ENCODE measurements at places on chromosomes 5 and 9.

GRCh38 chr5:131795879-131796792, 681 bp downstream of the FNIP1 start:
- DNase-seq = peak; percentile 51

- DNase-seq = no peak
Measured at GRCh38 chr9:101625876-101626275, 31.1 kb upstream of the PPP3R2 start.

GRCh38 chr5:35470866-35471265, 146.8 kb upstream of the SPEF2 start:
- peak; percentile 60 for DNase-seq

GRCh38 chr9:137064027-137064879, 6.1 kb downstream of the SAPCD2 start:
- DNase-seq = peak; percentile 63

DNA sequence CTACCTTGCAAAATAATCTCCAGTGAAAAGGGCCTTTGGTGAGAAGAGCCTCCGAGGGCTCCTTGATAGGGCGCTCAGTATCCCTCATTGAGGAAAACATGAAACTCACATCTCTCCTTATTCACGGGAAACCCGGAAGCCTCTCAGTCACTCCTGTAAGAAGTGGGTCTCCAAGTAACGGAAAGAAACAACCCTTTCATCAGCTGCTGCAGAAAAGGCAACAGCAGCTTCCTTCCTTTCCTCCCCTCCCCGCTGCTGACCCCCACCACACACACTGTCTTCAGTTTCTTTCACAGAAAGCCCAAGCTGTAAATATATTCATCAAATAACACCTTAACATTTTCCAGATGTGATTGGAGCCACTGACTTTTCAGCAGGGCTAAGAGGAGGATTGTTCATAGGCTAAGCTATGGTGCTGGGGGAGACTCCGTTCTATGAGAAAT, 81.4 kb downstream of the C9orf152 start:
- DNase-seq = no peak

- no peak for DNase-seq
Measured at GRCh38 chr5:137589185-137589584, 90.1 kb upstream of the SPOCK1 start.

GRCh38 chr5:77396017-77396416, 96.1 kb downstream of the WDR41 start:
- DNase-seq = no peak

- DNase-seq = no peak
Measured at GRCh38 chr5:167857321-167857720, 434.1 kb upstream of the WWC1 start.

DNA sequence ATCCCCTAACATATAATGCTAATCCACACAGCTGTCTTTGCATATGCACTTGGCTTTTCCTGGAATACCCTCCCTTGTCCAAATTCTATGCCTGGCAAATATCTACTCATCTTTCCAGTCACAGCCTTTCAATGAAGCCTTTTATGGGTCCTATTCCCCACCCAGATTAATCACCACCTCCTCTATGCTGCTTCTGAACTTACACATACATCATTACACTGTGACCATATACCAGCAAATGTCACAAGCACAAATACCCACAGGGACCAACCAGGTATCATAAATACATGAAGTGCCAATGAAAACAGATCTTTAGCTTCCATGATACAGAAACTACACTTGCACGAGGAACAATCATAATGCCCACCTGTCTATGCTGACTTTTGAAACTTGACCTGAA, 22.3 kb downstream of the LPAR1 start:
- DNase-seq = no peak

GRCh38 chr9:32423371-32423770, 38.9 kb downstream of the ACO1 start:
- no peak for DNase-seq

GRCh38 chr5:138752951-138753793, at the start of gene CTNNA1:
CTNNA1 (plus strand) TSS chr5:138753425; CDS start chr5:138781925, 28,500 bp downstream.
- DNase-seq = peak; percentile 86

GRCh38 chr9:4666042-4666699, at the start of gene SPATA6L:
SPATA6L (minus strand) TSS chr9:4666480; CDS start chr9:4666250, 230 bp downstream.
- DNase-seq = peak; percentile 69

DNA sequence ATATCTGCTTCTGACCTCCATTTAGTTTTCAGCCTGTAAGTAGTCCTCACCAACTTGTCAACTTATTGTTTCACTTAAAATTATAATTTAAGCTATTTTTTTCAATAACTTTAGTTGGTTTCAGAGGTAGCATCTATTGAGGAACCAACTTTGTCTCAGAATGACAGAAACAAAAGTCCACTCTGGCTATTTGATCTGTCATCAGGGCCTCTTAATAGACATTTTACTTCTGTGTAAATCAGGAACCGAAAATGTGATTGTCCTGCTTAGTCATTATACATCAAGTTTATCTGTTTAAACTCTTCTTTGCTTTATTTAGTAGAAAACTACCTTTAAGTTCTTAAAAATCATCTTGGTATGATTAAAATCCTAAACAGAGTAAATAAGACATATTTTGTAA, 820.8 kb upstream of the EDIL3 start:
- no peak for DNase-seq

GRCh38 chr5:36270175-36270574, 28.4 kb upstream of the NADK2 start:
- no peak for DNase-seq

GRCh38 chr5:152332716-152333460, 72.2 kb downstream of the NMUR2 start:
- no peak for DNase-seq

GRCh38 chr5:1800472-1801221, 560 bp upstream of the NDUFS6 start:
- DNase-seq = no peak

DNA sequence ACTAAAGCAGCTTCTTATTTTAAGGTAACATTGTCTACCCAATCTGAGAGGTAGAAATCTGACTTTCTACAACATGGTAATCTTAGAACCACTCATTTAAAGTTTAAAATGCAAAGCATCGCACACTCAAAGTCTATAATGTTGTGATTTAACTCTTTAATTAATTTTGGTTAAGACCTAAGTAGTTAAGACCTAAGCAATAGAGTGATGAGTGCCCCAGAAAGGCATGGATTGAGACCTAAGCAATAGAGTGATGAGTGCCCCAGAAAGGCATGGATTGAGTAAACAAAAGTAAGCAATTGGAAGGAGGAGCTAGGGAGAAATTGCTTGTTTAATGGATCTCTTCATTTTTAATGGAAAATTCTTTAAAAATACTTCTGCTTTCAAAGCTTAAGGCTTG, 86.8 kb downstream of the NLN start:
- DNase-seq = no peak

- DNase-seq = no peak
Measured at GRCh38 chr9:16683326-16683725, 187.1 kb downstream of the BNC2 start.

DNA sequence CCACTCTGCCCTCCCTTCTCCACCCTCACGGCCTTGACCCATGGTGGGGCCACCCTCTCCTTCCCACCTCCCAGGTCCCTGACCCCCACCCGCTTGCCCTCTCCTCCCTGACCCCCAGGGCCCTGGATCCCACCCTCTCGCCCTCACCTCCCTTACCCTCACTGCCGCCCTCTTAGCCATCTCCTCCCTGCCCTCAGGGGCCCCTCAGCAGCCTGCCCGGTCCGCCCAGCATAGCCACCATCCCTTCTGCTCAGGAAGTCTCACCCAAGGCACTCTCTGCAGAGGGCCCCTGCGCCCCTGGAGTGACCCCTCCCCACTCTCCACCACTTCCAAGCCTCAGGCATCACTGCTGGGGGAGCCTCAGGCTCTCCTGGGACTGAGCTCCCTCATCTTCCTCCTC, 66.3 kb downstream of the MRPL36 start:
- DNase-seq = no peak

- DNase-seq = peak; percentile 31
Measured at GRCh38 chr5:10351199-10351905, 2.1 kb upstream of the MARCHF6 start.

DNA sequence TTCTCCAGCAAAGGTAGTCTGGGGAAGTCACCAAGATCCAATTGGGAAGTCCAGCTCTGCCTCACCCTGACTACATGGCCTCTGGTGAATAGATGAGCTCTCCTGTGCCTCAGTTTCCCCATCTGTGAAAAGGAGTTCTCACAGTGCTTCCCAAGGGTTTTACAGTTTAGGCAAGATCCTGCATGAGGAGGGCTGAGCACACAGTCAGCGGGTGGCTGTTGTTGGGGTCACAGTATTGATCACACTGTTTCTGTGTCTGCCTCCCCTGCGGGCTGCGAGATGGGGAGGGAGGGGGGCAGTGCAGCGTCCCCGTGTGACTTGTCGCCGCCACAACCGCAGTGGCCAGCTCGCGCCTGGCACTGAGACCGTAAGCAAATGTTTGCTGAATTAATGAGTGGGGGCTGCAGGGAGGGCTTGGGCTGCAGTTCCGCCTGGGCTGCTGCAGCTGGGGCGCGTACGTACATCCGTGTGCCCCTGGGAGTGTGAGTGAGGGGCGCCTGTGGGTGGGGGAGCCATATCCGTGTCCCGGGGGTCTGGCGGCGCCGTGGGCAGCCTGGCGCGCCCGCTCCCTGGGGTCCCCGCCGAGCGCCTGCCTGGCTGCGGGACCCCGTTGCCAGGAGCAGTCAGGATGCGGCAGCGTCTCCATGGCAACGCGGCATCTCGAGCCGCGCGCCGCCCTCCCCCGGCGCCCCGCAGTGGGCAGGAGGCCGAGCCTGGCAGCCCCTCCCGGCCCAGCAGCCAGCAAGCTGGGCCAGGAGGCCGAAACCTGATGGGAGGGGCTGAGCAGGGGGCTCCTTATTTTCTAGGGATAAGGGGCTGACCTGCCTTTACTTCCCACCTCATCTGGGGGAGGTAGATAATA, 31.4 kb upstream of the PSD2 start:
- no peak for DNase-seq

- peak; percentile 6 for DNase-seq
Measured at GRCh38 chr9:6845880-6846279, 88.1 kb downstream of the KDM4C start.

GRCh38 chr5:97125125-97125683, 17.2 kb downstream of the LIX1 start:
- no peak for DNase-seq

DNA sequence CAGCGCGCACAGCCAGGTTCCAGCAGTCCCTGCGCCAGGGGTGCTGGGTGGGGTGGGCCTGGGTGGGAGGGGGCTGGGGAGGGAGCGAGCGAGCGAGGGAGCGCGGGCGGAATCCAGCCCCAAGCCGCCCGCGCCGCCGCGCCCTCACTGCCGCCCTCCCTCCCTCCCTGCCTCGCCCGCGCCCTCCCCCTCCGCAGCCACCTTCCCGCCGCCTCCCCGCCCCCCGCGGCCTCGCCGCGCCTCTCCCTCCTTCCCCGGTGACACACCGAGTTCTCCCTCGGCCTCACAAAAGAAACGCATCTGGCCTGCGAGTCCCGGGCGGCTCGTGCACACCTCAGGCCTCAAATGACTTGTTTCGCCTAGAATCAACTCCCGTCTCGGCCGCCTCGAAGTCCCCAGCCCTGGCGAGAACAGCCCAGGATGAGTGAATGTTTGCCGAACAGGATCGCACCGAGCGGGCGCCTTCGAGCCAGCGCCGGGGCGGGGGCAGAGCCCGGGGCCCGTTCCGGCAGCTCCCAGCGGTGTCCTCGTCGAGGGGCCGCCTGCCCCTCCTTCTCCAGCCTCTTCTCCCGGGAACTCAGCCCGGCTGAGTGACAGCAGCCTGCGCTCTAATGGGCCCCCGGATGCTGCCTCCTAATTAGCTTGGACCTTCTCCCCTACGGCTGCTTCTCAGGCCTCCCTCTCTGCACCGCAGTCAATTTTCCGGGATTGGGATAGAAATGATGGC, 371 bp upstream of the PITX1 start:
- peak; percentile 77 for DNase-seq

DNA sequence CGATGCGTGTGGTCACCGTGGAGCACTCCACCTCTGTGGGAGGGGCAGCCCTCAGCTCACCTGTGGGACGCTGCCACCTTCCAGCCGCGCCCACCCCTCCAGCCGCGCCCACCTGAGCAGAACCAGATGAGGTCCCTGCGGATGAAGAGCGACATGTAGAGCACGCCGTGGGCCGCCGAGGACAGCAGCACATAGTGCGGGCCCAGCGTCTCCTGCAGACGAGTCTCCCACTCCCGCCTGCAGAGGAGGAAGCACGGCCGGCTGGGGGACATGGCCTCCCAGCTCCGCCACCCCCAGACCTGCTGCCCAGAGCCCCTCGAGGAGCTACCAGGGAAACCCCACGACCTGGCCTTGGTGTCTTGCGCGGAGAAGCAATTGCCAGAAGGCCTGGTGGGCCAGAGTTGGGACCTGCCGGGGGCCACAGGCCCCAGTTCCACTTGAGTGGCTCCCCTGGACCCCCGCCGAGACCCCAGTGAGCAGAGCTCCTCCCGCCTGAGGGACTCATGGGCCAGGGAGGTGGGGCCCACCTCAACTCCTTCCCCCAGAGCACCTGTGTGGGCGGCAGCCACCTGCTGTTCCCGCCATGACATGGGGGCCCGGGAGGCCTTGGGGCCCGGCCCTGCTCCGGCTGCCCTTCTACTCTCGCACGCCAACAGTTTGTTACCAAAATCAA, 6.5 kb downstream of the INPP5E start:
- DNase-seq = no peak

GRCh38 chr5:154654486-154655371, 100.4 kb upstream of the LARP1 start:
- no peak for DNase-seq

- DNase-seq = no peak
Measured at GRCh38 chr5:150080696-150081435, 5.5 kb downstream of the CSF1R start.

DNA sequence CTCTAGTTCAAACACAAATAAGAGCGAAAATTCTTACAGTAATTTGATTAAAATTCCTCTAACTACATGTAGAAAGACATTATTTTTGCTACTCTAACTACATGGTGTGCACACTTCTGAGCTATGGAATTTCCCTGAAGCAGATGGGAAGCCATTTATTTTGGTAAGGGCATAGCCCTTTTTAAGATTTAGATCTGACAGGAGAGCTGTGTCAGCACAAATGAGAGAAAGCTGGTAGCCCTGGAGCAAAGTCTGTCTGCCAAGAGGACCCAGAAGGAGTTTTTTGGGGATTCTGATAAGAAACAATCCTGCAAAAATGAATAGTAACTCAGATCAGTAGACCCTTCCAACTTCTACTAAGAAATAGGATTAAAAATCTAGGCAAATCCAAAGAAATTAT, 595.9 kb upstream of the MEF2C start:
- DNase-seq = no peak

- DNase-seq = peak; percentile 29
Measured at GRCh38 chr9:82031538-82032280, 43.1 kb downstream of the SPATA31D1 start.

GRCh38 chr9:8812888-8813287, 1013.3 kb upstream of the DMAC1 start:
- no peak for DNase-seq

GRCh38 chr5:170563824-170564567, 60.2 kb downstream of the KCNIP1 start:
- DNase-seq = no peak

DNA sequence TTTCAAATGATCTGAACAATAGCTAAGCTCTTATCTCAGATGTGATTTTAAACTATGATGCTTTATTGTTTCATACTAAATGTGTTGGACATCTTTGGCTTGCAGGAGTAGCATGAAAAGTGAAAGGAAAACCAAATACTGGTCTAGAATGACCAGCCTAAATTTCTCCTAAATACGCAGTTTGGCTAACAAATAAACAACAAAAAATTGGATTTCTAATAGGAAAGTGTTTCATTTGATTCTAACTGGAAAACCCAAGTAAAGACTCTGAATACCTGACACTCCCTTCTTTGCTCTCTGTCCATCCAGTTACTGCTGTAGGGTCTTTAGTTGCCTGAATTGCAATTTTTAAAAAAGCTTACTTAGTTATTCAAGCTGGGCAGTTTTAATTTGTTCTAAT, 111.7 kb upstream of the ACOT12 start:
- no peak for DNase-seq

All from urothelium cell line (cell line).